NCI-H1436 treated with DMSO at 0.1 percent for 48 hours (cell line): ENCODE measurements at places on chromosomes 11 and 22.

DNA sequence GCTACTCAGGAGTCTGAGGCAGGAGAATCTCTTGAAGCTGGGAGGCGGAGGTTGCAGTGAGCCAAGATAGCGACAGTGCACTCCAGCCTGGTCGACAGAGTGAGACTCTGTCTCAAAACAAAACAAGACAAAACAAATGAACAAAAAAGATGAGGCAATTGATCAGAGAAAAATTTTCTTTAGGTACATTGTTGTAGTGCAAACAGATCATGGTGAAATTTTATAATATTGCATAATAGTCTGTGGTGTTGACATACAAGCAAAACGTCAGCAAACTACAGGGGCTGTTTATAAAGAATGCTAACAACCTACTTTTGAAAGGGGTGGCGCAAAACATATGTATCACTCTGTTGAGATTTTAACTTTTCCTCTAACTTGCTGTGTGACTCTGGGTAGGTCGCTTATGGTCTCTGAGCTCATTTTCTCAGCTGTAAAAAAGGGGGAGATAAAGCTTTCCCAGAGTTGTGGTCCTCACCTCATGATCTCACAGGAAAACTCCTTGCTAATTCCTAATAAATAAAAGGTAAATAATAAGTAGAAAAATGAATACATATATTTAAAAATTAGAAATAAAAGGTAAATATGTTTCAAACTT lies 64.8 kb upstream of the NUP160 start:
- no peak for DNase-seq

DNA sequence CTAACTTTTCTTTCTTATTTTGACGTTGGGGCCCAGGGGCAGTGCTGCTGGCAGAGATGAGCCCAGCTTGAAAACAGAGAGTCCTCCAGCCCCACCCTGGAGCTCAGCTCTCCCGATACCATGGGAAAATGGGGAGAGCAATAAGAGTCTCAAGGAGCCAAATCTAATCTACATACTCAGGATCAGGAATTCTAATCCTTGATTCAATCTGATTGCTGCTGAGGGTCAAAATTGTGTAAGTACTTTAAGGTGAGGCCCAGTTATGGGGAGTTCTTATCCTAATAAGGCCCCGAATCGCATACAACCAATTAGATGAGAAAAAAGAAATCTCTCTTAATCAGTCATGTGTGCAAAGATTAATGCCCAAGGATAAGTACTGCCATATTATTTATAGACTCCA lies 202.9 kb downstream of the FAM76B start:
- no peak for DNase-seq

DNA sequence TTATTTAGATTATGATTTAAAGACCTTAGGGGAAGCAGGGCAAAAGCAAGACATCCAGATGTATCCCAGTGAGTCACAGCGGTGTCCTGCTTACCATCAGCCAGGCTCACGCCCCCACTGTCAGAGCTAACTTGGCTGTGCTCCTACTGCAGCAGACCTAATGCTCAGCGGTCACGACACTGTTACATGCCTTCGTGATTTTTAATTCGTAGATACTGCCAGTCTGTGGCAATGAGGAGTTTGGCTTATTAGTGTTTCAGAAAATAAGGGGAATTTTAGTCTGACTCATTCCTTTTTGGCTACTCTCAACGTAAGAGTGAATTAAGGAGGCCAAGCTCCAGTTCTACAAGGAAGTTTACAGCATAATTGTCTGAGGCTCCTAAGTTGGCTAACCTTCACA lies 22.7 kb downstream of the EFCAB6 start:
- no peak for DNase-seq

DNA sequence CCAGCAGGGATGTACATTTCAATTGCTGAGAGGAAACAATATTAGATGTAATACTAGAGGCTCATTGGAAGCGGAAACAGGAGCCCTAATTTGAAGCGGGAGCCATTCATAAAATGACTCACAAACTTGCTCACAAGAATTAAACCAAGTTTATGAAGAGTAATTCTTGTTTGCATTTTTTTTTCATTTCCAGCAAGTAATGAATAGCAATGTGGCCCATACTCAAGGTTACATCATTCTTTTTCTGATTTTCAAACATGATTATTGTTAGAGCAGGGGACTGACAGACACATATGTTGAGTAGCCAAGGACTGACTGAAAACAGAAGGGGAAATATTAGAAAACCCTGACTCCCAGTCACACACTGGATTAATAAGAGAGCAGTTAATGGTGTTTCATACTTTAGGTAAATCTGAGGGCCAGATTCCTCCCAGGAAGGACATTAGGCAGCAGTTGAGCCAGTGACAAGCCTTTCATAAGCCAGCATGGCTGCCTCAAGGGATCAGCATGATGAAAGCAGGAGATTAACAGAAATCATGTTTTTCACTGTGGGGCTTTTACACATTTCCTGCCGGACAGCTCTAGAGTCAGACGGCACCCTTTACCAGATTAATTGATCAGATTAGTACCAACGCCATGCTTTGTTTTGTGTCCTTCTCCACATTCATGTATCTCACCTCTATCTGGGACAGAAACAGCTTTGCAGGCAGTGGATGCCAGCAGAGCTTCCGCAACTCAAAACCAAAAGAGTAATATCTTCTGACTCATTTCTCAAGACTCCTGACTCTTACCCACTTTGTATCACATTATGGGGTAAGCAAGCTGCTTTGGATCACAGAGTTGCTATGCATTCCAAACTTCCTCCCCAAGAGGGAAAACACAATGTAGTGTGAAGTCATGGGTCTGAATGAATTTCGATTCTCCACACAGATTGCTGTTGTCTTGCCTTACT lies 831.6 kb downstream of the KCNA4 start:
- no peak for DNase-seq

- no peak for DNase-seq
Observed at GRCh38 chr11:86869966-86870570, 69.7 kb downstream of the PRSS23 start.

DNA sequence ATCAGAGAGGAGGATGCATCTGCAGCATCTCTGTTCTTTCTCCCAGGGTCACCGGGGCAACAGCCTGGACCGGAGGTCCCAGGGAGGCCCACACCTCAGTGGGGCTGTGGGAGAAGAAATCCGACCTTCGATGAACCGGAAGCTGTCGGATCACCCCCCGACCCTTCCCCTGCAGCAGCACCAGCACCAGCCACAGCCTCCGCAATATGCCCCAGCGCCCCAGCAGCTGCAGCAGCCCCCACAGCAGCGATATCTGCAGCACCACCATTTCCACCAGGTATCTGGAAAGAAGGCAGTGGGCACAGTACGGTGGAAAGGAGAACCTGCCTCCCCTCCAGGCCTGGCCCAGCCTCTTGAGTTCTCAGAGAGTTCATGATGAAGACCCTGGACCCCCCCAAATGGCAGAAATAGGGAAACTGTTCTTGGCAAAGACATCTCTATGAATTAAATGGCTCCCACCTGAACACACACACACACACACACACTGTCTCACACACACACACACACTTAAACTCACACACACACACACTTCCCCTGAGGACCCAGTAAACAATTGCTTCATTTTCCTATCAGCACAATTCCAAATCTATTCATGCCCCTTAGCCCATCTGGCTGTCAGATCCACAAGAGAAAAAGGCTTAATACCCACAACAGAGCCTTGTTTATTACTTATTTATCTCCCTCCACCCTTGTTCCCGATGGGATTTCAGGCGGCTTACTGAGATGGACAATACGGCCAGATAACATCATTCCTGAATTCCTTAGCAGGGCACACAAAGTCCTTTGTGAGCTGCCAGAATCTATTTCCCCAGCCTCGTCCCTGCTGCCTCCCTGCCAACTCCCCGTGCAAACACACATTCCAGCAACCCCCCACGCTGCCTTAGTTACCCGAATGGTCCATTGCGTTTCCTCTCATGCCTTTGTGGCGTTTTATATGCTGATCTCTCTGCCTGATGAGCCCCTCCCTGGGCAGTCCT lies 8.1 kb downstream of the TMA7B start:
- DNase-seq, result no peak

GRCh38 chr11:86874304-86875056 lies 74.1 kb downstream of the PRSS23 start:
- DNase-seq, result no peak

DNA sequence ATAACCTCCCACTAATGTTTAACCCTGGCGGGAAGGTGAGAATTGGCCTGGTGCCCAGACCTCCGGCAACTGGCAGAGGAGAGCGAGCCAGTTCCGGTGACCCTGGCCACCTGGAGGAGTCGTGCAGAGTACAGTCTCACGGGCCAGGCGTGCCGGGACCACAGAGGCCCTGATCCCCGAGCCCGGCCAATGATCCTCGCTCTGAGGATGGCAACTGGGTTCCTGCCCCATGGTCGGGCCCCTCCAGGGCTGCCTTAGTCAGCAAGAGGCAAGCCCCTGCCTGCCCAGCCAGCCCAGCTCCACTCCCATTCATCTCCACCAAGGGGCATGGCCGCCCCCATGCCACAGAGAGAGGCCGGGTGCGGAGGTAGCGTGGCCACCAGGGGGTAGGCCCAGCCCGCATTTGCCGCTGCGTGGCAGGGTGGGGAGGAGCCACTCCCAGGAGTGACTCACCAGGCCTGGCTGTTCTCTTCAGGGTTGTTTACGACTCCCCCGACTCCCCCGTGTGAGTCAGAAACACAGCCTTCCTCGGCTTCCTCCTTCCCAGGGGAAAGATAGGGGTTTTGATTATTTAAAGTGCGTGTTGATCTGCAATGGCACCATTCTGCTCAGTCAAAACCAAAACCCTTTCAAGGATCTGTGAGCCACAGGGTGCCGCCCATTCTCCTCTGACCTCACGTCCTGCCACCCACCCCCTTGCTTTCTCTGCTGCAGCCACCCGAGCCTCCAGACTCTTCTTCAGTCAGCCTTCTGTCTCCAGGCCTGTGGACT lies at the start of gene SLC25A45:
SLC25A45 (minus strand) TSS at position 614 of the 771 bp plus-strand sequence. CDS start 695 bp downstream, outside the sequence.
- no peak for DNase-seq

DNA sequence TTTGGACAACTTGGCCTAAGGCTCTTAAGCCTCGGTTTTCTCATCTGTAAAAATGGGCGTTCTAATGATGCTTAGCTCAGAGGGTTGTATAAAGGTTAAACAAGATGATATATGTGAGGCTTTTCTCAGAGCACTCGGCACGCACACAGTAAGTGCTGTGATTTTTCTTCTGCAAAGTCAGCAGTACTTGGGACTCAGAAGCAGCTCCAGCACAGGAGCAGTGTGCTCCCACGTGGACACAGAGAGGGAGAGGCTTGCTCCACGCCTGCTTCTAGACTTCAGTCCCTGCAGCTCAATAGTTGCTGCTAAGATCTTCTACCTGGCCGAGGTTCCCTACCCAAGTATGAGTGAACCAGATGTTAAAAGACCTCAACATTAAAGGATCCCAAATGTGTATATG lies 39.9 kb upstream of the PHF21A start:
- DNase-seq, result no peak

- no peak for DNase-seq
Observed at GRCh38 chr11:2475136-2475918, 30.5 kb downstream of the KCNQ1 start.

DNA sequence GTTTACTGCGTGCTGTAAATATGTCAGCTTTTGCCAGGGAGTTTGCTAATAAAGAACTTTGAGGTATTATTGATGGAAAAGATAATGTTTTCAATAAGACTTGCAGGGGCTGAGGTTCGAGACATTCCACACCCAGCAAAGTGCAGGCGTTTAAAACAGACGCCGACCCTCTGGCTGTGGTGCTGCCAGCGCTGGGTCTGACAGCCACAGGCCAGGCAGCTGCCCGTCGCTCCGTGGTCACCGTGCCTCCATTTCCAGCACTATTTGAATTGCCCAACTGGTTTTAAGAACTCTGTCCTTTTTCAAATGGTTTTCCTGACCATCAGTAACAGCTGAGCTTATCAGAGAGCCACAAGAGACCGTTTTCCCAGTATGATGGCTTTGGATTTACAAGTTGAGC lies 28.1 kb upstream of the ALX4 start:
- DNase-seq, result no peak

DNA sequence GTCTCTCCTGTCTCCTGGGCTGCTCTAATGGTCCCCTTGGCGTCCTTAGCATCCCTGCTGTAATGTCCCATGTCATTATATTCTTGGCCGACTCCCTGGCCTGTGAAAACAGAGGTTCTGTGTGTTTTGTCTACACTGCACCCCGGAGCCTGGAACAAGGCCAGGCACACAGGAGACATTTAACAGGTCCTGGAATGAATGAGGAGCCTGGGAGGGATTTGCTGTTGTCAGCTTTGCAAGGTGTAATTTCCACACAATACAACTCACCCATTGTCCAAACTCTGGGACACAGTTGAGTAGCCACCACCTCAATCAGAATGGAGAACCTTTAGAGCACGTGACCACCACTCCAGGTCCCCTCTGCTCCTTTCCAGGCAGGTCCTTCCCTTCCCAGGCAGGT lies 14.9 kb upstream of the PDGFB start:
- no peak for DNase-seq

GRCh38 chr22:17121233-17122195 lies at the start of gene TMEM121B:
Gene TMEM121B, minus strand, starts transcription at chr22:17121360. Its CDS starts 233 bp downstream, at chr22:17121127.
- peak; percentile 31 for DNase-seq

- DNase-seq, result no peak
Observed at GRCh38 chr11:68741463-68741862, 9.9 kb downstream of the TESMIN start.

DNA sequence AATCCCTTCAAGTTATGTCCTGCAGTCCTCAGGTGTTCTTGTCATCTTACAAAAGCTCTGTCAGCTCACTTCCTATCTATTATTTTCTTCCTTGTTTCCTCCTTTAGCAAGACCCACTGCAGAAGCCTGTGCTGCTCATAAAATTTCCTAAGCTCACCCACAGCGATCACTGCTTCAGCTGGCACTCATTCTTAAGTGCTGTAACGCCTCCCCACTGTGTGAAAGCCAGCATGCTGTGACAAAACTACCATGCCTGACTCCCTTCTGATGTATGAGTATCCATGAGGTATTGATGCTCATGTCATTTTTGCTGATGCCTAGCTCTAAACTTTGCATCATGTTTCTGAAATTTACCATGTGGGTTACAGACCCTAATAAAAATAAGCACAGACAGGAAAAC lies 41.5 kb upstream of the CNTN5 start:
- DNase-seq, result no peak

GRCh38 chr22:30188911-30189310 lies 57.6 kb downstream of the LIF start:
- DNase-seq, result no peak

GRCh38 chr11:30893318-30893717 lies 307.2 kb upstream of the MPPED2 start:
- no peak for DNase-seq

- no peak for DNase-seq
Observed at GRCh38 chr11:119759324-119759723, 30.3 kb upstream of the NECTIN1 start.

DNA sequence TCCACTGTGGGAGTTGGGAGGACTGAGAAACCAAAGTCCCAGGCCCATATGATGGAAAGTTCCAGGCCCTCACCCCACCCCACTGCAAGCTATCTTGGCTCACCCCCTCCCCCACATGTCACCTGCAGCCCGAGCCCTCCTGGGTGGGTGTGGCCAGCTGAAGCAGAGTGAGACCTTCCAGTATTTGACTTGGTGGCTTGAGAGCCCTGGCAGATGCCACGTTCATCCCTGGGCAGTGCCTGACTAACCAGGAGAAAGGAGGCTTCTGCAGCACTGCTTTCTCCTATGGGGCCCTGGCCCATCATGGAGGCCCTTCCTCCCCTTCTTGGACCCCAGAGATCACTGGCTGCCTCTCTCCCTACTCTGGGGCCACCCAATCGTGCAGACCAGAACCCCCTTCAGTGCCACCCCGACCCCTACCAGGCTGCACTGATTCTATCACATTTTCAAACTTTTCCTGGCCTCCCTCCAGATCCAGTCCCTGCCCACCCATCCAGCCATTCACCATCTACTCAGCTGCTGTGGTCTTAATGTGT lies 38.1 kb upstream of the WNT11 start:
- DNase-seq, result no peak

- DNase-seq, result peak; percentile 42
Observed at GRCh38 chr22:39490135-39490798, 11.8 kb upstream of the MIEF1 start.
